Progenitor cell of endocrine pancreas (in vitro differentiated cells): ENCODE measurements at places on chromosomes 16 and 17. TPM values are rescaled to one million over a fixed set of nuclear protein-coding genes. Genes with fewer than 3 reads are reported as not detected.

DNA sequence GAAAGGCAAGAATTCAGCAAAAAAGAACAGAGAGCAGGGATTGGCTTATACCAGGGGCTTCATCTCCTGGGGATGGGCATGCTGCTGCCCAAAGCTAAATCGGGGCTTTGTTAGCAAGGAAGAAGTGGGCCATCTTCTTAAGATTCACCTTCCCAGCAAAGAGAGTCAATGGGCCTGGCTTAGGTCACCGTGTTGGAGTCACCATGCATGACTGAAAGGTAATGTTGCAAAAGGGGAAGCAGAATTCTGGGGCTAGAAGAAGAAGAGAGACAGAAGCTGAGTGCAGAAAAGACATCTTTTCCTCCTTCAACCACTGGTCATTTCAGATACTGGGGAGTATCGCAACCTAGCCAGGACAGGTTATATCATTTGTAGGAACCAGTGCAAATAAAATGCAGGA lies 76.3 kb upstream of the KIFC3 start:
- no peak overlapping the region for H3K4me3 ChIP-seq
- H3K36me3 ChIP-seq, result no peaks in the 10 kb centered on the region
- H3K4me1 ChIP-seq, result no peaks in the 10 kb centered on the region
- no peak for DNase-seq
- H3K27ac ChIP-seq, result no peak overlapping the region

GRCh38 chr17:21164216-21164615 lies 37.5 kb downstream of the DHRS7B start:
- no peak overlapping the region for H3K27ac ChIP-seq
- H3K27me3 ChIP-seq, result no peaks in the 10 kb centered on the region
- H3K4me1 ChIP-seq, result peaks cover 7% of the 10 kb centered on the region
- H3K4me3 ChIP-seq, result no peak overlapping the region
- H3K36me3 ChIP-seq, result no peaks in the 10 kb centered on the region
- no peak for DNase-seq

DNA sequence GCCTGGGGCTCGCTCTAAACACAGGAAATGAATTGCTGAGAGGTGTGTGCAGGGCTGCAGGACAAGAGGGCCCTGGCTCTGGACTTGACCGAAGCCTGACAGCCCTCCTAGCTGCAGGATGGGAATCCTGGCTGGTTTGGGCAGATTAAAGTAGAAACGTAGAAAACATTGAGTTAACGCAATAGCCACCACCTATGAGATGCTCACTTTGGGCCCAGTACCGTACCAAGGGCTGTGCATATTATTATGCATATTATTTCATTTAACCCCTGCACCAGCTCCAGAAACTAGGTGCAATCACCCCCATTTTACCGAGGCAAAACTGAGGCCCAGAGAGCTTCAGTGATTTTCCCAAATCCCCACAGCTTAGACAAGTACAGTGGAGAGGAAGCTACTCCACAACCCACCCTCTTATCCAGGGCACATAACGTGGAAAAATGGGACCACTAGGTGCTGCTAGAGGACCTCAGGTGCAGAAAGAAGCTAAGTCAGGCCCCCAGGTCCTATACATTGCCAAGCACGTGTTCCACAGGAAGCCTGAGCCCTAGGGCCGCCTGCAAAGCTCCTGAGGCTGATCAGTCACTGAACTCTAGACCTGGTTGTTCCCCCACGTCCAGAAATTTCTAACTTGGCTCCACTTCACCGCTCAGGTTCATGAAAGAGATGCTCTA lies 79.2 kb downstream of the MYH11 start:
- H3K4me3 ChIP-seq, result no peak overlapping the region
- peaks cover 37% of the 10 kb centered on the region for H3K27me3 ChIP-seq
- H3K36me3 ChIP-seq, result no peaks in the 10 kb centered on the region
- no peaks in the 10 kb centered on the region for H3K4me1 ChIP-seq
- DNase-seq, result peak; percentile 10

- no peak overlapping the region for H3K27ac ChIP-seq
- H3K4me1 ChIP-seq, result peaks cover 10% of the 10 kb centered on the region
- H3K36me3 ChIP-seq, result no peaks in the 10 kb centered on the region
- no peak for DNase-seq
- peaks cover 7% of the 10 kb centered on the region for H3K27me3 ChIP-seq
Measured at GRCh38 chr17:29595943-29596774, 3.2 kb downstream of the ANKRD13B start.

GRCh38 chr16:69775563-69775962 lies 13.4 kb downstream of the WWP2 start:
- H3K36me3 ChIP-seq, result peaks cover 3% of the 10 kb centered on the region
- H3K27me3 ChIP-seq, result no peaks in the 10 kb centered on the region
- no peak overlapping the region for H3K4me3 ChIP-seq
- peaks cover 10% of the 10 kb centered on the region for H3K4me1 ChIP-seq
- H3K27ac ChIP-seq, result no peak overlapping the region

DNA sequence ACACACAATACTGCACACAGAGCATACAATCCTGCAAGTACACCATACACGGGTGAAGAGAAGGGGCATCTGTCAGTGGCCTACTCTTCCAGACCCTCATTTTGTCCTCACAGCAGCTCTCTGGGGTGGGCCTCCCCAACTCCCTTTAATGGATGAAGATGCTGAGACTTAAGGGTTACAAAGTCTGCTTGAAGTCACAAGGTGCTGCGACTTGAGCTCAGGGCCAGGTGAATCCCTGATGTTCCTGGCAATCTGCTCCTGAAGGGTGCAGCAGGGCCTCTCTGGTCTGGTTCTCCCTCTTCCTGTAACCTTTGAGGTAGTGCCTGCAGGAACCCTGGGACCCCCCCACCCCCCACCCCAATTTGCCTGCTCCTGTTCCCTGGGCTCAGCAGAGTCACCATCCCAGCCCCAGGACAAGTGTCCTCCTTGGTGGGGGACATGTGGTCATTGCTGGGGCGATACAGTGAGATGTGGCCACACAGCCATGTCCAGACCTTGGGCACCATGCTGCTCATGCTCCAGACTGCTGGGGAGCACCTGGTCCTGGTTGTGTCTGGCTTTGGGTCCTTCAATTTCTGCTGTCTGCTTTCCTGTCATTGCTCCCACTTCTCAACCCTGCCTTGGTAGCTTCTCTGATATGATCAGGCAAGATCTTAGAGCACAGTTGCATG lies 107.5 kb downstream of the METRNL start:
- H3K4me3 ChIP-seq, result no peak overlapping the region
- H3K27ac ChIP-seq, result no peak overlapping the region
- H3K4me1 ChIP-seq, result peaks cover 13% of the 10 kb centered on the region
- no peaks in the 10 kb centered on the region for H3K36me3 ChIP-seq
- peaks cover 7% of the 10 kb centered on the region for H3K27me3 ChIP-seq

- DNase-seq, result no peak
- no peak overlapping the region for H3K4me3 ChIP-seq
- no peaks in the 10 kb centered on the region for H3K36me3 ChIP-seq
- H3K27me3 ChIP-seq, result no peaks in the 10 kb centered on the region
Measured at GRCh38 chr17:63138713-63139112, 172.7 kb downstream of the TANC2 start.

- no peaks in the 10 kb centered on the region for H3K36me3 ChIP-seq
- no peak overlapping the region for H3K27ac ChIP-seq
- H3K4me3 ChIP-seq, result no peak overlapping the region
- DNase-seq, result no peak
- peaks cover 5% of the 10 kb centered on the region for H3K27me3 ChIP-seq
Measured at GRCh38 chr17:1621273-1621954, 7.2 kb downstream of the SLC43A2 start.

Gene SDR42E2
- total RNA-seq, result not detected in 2 replicates

Gene ATP2C2
- 6.8 and 10.8 TPM in 2 replicates for total RNA-seq

Gene ZFP3
- total RNA-seq, result 0.98 and 1.3 TPM in 2 replicates

Gene TBC1D3
- total RNA-seq, result not detected in 2 replicates

Gene KRT39
- not detected in 2 replicates for total RNA-seq

Gene MGAT5B
- 2.8 and 4.6 TPM in 2 replicates for total RNA-seq

Gene UBB
- total RNA-seq, result 1,450 and 1,477 TPM in 2 replicates

Gene NPW
- 5.0 and 5.3 TPM in 2 replicates for total RNA-seq

Gene CDK3
- 17.0 and 21.6 TPM in 2 replicates for total RNA-seq
